ENCODE measurements at places on chromosomes 1 and 21.

DNA sequence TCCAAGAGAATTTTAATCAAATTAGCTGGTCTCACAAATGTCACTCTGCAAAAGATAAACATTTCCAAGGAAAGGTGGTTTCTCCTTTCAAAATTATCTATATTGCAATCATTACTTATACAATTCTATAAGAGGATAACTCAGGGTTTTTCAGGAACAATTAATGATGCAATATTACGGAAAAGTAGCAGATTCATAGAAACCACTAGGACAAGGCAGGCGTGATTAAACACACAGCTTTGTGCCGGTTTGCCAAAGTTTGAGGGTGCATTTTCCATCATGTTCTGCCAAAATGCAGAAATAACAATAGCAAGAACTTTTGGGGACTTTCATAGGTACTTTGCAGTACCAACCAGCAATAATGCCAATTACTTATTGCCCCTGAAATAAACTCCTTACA, 605 bp downstream of the TNFRSF9 start:
- no peak for DNase-seq

DNA sequence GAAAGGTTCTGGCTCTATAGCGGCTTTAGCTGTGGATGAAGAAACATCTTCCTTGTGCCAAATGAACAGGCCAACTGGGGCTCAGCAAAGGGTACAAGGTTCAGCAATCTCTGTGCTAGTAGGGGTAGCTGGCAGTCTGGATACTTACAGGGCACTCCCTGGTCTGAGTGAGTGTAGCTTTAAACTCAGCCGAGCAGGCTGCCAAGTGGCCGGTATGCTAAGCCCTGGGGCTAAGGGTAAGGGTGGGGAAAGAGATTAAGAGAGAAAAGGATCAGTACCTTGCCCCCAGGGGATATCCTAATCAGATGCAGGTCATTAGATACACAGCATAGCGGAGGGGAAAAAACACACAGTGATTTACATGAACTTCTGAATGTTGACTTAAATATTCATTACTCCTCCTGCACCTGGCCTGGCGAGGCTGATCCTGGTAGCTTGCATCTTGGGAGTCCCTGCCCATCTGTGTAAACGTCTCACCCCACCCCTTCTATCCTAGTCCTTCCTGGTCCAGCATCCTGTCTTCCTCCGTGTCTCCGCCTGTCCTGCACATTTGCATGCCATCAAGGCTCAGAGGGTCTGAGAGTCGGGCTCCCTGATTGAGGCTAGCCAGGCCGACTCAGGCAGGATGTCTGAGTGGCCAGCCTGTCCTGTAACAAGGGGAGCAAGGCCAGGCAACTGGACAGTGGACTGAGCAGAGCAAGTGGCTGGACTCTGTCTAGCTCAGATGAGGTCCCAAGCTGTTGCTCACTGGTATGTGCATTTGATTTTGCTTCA, 39.5 kb upstream of the CNTN2 start:
- DNase-seq = no peak

- DNase-seq = no peak
These were observed 4.9 kb downstream of the GLIS1 start for GRCh38 chr1:53733975-53734649.

DNA sequence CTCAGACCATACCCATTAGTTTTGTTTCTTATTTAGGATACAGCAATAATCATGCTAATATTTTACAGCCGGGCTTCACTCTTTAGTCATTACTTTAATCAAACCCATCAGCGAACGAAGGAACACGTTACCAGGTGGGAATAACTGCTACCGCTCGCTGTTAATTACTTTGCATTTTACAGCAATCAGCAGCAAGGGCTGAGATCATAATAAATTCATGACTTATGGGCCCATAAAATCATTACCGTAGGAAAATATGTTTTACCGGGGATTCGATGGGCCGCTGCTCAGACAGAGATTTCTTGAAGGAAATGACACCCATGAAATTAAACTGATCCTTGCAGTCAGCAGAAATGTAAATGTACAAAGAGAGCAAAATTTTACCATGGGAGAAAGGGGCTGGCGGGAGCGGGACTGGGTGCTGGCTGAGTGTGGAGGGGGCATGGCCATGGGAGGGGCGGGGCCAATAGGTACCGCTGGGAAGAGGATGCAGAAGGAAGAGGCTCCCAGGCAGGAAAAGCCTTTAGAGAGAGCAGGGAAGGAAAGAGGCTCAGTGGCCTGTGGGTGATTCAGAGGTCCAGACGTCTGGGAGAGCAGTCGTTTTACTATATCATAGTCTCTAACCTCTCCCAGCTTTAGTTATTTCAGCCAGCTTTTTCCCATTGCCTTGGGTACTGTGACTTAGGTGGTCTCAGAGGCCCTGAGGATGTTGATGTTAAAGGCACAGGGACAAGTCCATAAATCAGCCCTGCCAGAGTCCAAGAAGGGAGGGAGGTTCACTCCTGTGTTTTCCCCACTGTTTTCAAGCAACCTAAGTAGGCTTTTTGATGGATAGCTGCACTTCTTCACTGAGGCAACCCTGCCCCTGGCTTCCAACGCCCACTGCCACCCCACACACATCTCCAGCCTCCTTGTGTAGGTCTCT, 258.9 kb downstream of the SEC16B start:
- DNase-seq = no peak
